ENCODE measurements at places on chromosomes 4 and X.

- DNase-seq: peak; percentile 78
These were observed 96.7 kb upstream of the CBR4 start for GRCh38 chr4:169106696-169107229.

DNA sequence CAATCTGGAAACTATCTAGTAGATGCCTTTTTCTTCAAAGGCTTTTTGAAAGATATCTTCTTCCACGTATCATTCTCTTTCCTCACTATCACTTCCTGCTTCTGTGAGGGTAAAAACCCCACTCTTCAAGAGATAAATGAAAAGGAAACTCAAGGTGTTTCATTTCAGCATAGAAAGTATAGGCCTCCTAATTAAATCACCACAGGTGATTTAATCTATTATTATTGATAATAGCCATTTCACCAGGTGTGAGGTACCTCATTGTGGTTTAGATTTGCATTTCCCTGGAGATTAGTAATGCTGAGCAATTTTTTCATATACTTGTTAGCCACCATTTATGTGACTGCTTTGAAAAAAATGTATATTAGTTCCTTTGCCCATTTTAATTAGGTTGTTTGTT lies 92.0 kb upstream of the EMCN start:
- DNase-seq: no peak

DNA sequence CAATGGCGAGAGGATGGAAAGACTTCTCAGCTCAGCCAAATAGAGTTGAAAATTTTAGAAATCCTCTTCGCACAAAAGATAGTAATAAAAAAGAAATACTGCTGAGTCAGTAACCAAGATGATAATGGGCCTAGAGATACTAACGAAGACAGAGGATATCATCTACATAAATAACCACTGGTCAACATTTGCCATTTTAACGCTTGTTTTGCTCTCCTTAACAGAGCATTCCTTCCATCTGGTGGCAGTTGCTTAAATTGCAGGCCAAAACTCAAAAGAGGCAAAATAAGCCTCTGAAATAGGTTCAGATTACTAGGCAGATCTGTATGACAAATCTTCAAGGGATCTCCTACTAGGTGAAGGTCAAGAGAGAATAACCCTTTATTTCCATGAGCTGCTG lies 51.7 kb upstream of the MCF2 start:
- DNase-seq: peak; percentile 21

GRCh38 chr4:120630427-120630826 lies 292.1 kb downstream of the PRDM5 start:
- peak; percentile 17 for DNase-seq

GRCh38 chr4:174402470-174403176 lies 118.9 kb downstream of the CEP44 start:
- peak; percentile 24 for DNase-seq

GRCh38 chr4:150131581-150132228 lies 53.5 kb downstream of the DCLK2 start:
- no peak for DNase-seq

- DNase-seq: no peak
These were observed 222.3 kb upstream of the LDB2 start for GRCh38 chr4:17120761-17121160.

GRCh38 chrX:23271026-23271425 lies 63.6 kb upstream of the PTCHD1 start:
- peak; percentile 17 for DNase-seq

- no peak for DNase-seq
These were observed 192.8 kb downstream of the PPARGC1A start for GRCh38 chr4:23697001-23697528.

- peak; percentile 22 for DNase-seq
These were observed 812 bp upstream of the KDM6A start for GRCh38 chrX:44871931-44872820.

GRCh38 chr4:961351-962230 lies 11.8 kb downstream of the DGKQ start:
- DNase-seq: peak; percentile 75
